ENCODE measurements at places on chromosomes 12 and 14.

- no peak for DNase-seq
Measured at GRCh38 chr12:70627677-70628076, 9.6 kb downstream of the PTPRB start.

DNA sequence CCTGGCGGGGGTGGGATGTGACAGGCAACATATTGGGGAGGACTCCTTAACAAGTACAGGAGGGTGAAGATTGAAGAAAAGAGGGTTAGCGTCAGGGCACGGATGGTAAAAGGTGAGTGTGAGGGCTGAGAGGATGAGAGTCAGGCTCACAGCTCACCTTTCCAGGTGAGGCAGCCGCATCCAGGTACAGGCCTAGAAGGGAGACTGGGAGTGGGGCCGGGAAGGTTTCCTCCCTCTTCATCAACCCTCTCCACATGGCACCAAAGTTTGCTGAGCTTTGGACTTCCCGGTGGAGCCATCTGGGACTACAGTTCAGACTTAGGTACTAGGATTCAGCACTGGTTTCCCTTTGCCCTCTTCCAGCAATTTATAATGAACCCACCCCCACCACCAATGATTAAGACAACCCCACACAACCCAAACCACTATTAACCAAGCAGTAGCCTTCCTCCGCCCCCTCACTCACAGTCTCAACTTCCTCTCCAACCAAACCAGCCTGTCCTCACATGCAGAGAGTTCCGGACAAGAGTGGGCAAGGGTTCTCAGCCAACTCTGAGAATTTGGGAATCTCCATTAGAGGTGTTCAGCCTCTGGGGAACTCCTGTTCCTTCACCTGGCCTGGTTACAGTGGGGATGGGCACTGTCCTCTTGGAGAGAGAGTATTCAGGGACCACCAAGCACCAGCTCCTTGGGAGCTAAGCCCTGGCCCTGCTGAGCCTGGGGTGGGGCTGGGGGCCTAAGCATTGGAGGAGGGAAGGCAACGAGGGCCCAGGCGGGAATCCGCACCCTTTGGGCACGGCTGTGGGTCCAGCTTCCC lies 2.4 kb upstream of the HOXC4 start:
- DNase-seq: no peak

GRCh38 chr12:92300777-92301176 lies 155.1 kb upstream of the BTG1 start:
- no peak for DNase-seq

- no peak for DNase-seq
Measured at GRCh38 chr12:98939350-98939749, 294.3 kb downstream of the APAF1 start.

DNA sequence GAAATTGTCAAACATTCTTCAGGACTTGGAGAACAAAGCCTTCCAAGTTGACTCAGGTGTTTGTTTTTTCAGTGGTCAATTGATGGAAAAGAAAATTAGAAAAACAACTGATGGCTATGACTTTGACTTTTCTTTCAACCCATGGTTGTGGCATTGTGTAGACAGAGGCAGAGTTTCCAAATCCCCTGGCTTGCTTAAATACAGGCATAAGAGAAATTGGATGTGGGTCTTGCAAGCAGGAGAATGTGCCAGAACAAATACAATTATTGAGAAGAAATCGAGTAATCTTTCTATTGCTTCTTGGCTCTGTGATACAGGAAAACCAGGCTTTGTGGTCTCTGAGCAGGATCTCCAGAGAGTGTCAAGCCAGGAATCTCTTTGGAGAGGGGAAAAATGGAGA lies 40.9 kb upstream of the FRMD6 start:
- no peak for DNase-seq

DNA sequence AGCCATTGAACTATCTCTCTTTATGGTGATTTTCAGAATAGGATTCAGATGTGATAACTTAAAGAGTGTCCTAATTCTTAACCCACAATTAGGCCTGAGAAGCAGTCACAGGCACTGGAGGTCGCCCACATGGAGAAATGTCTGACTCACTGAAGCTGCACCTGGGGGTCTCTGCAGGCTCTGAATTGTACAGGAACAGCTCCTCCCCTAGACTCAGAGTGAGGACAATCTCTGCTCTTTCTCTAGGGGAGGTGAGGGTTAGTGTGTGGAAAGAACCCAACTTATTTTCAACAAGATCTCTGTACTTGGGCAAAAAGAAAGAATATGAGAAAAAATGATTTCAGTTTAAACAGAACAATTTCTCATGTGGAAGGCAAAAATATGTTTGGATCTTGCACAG lies 1124.6 kb downstream of the TMEM121 start:
- no peak for DNase-seq

GRCh38 chr12:78330131-78330530 lies 499.4 kb downstream of the NAV3 start:
- DNase-seq: no peak

DNA sequence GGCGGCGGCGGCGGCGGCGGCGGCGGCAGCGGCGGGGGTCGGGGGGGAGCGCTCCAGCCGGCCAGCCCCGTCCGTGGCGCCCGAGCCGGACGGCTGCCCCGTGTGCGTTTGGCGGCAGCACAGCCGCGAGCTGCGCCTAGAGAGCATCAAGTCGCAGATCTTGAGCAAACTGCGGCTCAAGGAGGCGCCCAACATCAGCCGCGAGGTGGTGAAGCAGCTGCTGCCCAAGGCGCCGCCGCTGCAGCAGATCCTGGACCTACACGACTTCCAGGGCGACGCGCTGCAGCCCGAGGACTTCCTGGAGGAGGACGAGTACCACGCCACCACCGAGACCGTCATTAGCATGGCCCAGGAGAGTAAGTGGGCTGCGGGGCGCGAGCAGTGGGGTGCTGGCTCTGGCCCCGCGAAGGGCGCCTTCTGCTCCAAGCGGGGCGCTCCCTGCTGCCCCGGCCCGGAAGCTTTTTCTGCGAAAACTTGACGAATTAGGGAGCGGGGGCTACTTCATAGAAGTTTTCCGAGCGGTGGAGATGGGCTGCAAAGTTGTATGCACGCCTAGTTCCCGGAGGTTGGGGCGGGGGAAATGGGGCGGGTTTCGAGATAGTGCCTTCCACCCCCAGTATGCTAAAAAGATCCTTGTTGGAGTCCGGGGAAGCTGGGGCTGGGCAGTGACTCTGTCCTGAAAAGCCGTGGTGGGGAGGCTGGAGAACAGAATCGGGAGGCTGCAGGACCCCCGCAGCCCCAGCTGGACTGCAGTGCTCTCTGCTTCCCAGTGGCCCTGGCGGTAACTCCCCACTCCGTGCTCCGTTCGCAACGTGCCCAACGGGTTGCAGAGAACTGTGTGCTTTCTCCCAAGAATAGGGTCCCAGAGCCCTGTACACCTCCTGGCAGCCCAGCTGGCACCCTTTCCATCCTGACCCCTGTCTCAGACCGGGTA lies 751 bp downstream of the GDF11 start:
- DNase-seq: peak; percentile 71

DNA sequence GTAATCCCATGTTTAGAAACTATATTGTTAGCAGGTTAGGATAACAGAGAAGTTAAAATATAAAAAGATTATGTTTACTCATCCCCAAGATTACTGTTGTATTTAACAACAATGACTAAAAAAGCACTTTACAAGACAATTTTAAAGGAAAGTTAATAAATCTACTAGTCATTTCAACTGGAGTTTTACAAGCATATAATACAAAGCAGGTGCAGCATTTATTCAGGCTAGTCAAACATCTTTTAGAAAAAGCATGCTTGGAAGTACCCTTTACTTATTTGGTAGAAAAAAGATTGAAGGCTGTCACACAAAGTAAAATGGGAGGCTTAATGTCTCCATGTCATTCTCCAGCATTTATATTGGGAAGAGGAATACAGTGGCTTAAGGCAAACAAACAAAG lies 80.6 kb downstream of the HEATR5A start:
- no peak for DNase-seq

DNA sequence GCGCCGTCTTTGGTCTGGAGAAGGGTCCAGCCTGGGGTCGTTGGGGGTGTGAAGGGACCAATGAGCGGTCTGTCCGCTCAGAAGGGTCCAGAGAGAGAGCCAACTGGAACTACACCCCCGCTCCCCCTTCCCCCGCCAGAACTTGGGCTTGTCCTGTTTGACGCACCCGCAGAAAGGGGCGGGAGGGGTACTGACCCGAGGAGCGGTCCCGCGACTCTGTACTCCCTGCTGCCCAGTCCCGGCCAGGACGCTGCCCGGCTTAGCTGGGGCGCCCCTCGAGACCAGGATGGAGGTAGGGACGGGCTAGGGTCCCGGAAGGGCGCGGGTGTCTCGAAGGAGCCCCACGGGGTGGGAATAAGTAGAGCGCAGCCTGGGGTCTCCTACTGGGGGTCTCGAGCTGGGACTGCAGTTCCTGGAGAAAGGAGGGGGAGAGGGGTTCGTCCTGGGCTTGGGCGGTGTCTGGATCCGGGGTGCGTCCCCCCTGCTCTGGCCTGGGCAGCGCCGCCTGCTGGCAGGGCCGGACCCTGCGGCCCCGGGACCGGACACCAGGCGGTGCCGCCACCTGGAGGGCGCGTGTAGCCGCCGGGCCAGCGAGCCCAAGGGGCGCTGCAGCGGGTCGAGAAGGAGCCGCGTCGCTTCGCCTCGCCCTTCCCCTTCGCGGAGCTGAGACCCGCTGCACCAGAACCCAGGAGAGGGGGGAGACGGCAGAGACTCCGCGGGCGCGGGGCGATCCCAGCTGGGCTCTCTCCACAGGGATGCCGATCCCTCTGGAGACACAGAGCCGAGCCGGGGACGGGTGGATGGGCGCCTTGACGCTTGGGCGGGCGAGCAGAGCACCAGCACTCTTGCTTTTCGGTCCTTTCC lies 3.8 kb upstream of the CACNB3 start:
- DNase-seq: peak; percentile 94

GRCh38 chr12:15045451-15045850 lies 72.6 kb downstream of the PDE6H start:
- DNase-seq: no peak

DNA sequence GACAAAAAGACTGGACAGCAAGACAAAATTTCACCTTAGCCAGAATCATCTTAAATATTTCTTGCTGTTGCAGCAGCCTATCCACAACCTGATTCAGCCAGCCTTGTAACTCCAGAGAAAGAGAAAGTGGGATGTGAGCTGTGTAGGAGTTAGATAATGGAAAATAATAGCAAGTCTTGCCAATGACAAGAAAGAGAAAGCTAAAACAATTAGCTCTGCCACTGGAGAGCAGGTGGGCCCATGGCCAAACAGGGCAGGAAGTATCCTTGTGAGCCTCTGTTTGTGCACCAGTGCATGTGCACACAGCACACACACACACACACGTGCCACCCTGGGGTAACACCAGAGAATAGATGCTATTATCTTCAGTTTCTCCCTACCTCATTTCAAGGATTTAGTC lies 106.0 kb upstream of the CCDC196 start:
- DNase-seq: peak; percentile 34

GRCh38 chr14:76271041-76271755 lies 104.7 kb upstream of the ESRRB start:
- no peak for DNase-seq

GRCh38 chr12:84912198-84913128 lies at the start of gene SLC6A15:
TSS of gene SLC6A15 (minus strand) at chr12:84912799. CDS start at chr12:84892120, 20,679 bp downstream.
- DNase-seq: peak; percentile 36

DNA sequence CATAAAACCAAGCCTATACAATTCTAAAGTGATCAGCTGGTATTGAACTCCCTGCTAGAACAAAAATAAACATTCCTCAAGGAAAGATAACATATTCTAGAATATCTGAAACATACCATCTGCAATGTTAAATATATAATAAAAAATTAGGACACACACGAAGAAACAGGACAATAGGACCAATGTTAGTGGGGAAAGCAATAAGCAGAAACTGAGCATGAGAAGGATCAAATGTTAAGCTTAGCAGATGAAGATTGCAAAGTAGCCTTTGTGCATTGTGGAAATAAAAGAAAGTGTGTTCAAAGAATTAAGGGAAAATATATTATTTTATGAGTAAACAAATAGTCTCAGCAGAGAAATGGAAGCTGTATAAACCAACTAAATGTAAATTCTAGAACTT lies 180.8 kb downstream of the EPS8 start:
- DNase-seq: no peak

GRCh38 chr12:107475900-107476299 lies 209.7 kb upstream of the PWP1 start:
- DNase-seq: no peak

DNA sequence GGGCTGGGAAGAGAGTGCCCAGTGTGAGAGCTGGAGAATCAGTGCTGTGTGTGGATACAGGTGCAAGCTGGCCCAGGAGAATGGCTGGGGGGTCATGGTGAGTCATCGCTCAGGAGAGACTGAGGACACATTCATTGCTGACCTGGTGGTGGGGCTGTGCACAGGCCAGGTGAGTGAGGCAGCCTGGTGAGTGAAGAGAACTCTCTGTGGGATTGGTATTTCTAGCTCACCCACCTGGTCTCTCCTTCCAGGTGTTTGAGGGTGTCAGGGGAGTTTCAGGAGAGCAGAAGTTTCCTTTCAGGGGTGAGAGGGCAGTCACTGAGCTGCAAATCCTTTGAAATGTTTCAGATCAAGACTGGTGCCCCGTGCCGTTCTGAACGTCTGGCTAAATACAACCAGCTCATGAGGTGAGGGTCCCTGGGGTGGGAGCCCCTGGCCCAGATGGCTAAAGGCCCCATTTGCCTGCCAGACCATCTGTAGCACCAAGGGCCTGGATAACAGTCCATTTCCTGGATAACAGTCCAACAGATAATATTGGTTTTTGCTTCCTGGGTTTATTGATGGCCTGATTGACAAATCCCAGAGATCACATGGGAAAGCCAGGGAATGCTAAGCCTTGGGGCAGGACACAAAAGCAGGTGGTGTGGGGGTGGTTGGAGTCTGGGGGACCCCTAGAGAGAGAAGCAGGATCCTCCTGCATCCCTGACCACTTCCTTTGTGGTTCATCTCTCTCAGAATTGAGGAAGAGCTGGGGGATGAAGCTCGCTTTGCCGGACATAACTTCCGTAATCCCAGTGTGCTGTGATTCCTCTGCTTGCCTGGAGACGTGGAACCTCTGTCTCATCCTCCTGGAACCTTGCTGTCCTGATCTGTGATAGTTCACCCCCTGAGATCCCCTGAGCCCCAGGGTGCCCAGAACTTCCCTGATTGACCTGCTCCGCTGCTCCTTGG lies 5.5 kb upstream of the ATN1 start:
- DNase-seq: no peak

GRCh38 chr12:74401966-74402365 lies 135.7 kb upstream of the ATXN7L3B start:
- no peak for DNase-seq

DNA sequence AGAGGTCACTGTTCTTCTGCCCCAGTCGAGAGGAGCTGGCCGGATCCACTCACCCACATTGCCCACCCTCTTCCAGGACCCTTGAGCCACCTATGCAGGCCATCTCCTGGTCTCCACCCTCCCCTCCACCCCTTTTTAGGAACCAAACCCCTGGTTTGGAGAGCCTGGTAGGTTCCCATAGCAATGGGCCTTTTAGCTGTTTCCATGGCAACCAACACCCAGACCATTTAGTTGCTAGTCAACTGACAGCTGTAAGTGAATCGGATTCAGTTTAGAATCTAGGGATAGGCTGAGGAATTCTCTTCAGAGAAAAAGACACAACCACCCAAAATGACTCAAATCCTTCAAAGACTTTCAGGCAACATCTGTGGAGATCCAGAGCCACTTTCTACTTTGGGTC lies 16.5 kb downstream of the NPC2 start:
- DNase-seq: no peak

GRCh38 chr12:88420457-88420856 lies 159.8 kb downstream of the KITLG start:
- no peak for DNase-seq

GRCh38 chr14:93962701-93963601 lies 13.4 kb downstream of the ASB2 start:
- DNase-seq: no peak

- DNase-seq: no peak
Measured at GRCh38 chr14:49464885-49465284, 121.3 kb downstream of the RPS29 start.
